ENCODE measurements at places on chromosomes 11 and 22.

DNA sequence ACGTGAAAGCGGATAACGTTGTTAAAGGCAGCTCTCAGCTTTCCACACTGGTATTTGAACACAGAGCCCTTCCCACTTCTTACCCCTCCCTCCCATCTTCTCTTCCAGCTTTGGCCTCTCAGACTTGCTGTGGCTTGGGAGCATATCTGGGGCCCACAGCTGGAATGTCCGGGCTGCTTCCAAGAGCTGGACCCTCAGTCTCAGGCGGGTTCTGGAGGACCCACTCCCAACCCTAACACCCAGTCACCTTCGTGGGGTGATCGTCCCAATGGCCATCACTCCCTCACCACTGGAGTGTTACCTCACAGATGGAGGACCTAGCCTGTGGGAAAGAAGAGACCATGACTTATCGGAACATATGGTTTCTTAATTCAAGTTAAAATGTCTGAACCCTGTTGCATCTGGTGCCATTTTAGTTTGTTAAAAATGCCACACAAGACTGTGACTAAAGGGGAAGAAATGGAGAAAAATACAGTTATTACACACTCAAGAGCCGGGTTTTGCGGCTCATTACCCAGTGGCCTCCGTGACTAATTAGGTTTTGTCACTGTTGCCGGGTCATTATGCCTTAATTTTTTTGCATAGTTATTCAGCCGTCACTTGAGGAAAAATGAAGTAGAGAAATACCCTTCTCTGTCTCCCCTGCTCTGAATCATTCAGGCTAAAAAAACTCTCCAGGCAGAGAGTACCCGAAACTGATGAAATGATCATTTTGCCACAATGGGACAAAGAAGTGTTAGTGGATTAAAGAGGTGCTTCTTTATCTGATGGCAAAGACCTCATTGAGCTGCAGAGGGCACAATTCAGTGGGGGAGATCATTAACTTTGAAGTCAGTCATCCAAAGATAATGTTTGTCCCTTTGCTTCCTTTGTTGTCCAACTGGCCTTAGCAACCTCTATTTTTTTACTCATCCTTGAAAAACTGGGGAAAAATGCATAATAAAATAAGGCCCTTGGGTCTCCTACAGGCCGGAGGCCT, 87.2 kb upstream of the HTATIP2 start:
- DNase-seq = no peak

- no peak for DNase-seq
Observed at GRCh38 chr11:15128621-15129020, 13.9 kb downstream of the INSC start.

- DNase-seq = no peak
Observed at GRCh38 chr22:19639610-19640135, 74.6 kb upstream of the SEPTIN5 start.

GRCh38 chr11:1750481-1750839, at the start of gene IFITM10:
TSS of gene IFITM10 (minus strand) at chr11:1750595. CDS start at chr11:1750442, 153 bp downstream.
- no peak for DNase-seq

DNA sequence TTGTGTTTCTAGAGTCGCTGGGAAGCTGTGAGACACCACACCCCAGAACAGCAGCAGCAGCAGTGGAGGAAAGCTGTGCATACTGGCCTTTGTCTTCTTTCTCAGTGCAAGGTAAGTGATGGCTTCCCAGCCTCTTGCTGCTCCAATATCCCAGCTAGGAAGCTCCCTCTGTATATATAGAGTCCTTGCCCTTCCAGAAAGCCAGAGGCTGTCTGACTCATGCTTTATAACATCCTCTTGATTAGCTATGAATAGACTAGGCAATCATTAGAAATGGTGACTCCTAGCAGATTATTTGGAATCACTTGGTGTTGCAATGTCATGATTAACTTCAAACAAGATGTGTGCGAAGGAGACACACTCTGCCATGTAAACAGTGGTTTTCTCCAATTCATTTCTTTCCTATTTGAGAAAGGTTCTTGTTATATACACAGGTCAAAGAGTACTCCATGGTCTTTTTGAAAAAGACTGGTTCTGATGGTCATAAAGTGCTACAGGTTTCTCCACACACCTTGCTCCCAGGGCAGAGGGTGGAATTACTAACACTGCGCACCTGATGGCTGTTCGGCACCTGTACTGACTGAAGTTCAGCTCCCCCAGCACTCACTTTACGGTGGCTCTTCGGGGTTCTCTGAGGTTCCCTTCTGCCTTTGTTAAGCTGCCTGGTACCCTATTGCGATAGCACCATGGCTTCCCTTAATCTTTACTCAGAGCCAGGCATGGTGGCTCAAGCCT, at the start of gene MMP1:
Gene MMP1 (minus strand): TSS at position 149 of the 735 bp plus-strand sequence. CDS start 68 bp downstream, at position 81.
- DNase-seq = no peak

- DNase-seq = no peak
Observed at GRCh38 chr11:10695833-10696232, 2.3 kb upstream of the IRAG1 start.

- no peak for DNase-seq
Observed at GRCh38 chr22:47439643-47440265, 677.3 kb downstream of the TBC1D22A start.

DNA sequence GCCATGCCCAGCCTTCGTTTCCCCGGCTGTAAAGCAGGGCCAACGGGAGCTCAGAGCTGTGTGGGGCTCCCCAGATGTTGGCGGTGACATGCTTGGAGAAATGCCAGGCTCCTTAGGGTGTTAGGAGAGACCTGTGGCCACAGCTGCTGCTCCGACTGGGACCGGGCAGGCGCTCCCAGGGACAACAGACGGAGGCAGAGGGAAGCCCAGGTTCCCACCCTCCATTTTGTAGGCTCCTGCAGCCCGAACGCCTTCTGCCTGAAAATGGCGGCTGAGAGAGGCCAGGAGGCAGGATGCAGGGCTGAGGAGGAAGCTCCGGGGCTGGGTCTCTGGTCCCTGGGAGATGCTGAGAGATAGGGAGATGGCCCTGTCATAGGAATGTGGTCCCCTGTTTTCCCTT, 10.0 kb downstream of the CD6 start:
- DNase-seq = no peak

DNA sequence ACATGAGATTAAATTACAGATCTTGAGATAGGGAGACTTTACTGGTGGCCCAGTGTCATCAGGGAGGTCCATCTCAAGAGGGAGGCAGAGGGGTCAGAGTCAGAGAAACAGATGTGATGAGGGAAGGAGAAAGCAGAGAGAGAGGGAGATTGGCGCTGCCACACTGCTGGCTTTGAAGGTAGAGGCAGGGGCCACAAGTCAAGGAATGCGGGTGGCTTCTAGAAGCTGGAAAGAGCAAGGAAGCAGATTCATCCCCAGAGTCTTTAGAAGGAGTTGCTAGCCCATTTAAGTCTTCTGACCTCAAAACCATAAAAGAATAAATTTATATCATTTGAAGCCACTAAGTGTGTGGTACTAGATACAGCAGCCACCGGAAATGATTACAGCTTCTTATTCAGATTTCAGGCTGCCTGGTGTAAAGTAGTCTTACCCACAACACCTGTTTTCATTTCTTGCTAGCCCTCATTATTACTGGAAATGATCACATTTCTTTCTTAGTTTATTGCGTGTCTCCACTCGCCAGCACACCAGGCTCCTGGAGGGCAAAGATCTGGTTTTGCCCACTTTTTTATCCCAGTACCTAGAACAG, 12.6 kb upstream of the SERPINH1 start:
- no peak for DNase-seq

- no peak for DNase-seq
Observed at GRCh38 chr11:704781-705645, 1.0 kb upstream of the EPS8L2 start.

- no peak for DNase-seq
Observed at GRCh38 chr22:27843441-27843840, 41.9 kb upstream of the MN1 start.

DNA sequence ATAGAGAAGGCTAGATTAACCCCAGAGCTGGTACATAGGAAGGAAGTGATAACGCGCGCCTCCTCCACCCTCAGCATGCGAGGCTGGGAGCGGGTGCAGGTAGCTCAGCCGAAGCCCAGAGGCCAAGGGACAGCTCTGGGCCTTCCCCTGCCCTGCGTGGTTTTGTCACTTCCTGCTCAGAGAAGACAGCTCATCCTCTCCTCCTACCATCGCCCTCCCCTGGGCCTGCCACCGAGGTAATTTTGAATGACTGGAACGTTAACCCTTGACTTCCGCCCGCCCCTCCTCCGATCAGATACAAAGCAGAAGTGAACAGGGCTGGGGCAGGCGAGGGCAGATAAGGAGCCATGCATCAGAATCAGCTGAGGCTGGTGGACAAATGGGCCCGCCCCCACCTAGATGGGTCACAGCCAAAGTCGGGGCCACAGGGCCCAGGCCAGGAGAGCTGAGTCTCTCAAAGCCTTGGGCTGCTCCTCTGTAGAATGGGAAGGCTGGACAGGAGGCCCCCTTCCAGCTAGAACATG, 1.6 kb downstream of the RAC2 start:
- peak; percentile 94 for DNase-seq

- DNase-seq = no peak
Observed at GRCh38 chr11:79397252-79397651, 43.6 kb downstream of the TENM4 start.

DNA sequence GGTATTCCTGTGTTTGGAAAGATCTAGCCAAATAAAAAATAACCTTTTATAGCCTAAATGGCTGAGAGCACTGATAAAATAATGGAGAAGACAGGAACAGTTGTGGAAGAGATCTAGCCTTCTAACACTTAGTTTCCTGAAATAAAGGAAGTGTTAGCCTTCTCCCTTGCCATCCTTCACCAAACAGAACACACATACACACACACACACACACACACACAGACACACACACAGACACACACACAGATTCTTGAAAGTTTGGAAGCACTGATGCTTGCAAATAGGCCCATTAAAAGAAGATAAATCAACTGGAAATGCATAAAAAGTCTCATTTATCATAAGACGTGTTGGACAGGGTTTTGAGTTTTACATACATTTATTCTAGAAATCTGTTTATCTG, 37.5 kb downstream of the KIRREL3 start:
- DNase-seq = no peak

DNA sequence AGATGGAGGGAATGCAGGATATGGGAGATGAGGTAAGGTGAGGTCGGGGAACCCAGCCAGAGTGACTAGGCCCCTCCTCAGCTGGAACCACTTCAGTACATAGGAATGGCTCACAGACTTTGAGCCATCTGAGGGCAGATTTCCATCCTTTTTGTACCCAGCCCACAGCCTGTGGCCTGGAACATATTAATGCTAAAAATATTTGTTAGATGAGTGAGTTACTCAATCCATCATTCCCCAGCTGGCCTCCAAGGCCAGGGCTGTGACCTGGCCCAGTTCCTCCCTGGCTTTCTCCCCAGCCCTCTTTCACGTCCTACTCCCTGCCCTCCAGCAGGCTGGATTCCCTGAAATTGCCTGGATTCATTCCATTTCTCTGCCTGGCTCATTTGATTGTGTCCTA, 57.2 kb upstream of the PRDM11 start:
- no peak for DNase-seq

DNA sequence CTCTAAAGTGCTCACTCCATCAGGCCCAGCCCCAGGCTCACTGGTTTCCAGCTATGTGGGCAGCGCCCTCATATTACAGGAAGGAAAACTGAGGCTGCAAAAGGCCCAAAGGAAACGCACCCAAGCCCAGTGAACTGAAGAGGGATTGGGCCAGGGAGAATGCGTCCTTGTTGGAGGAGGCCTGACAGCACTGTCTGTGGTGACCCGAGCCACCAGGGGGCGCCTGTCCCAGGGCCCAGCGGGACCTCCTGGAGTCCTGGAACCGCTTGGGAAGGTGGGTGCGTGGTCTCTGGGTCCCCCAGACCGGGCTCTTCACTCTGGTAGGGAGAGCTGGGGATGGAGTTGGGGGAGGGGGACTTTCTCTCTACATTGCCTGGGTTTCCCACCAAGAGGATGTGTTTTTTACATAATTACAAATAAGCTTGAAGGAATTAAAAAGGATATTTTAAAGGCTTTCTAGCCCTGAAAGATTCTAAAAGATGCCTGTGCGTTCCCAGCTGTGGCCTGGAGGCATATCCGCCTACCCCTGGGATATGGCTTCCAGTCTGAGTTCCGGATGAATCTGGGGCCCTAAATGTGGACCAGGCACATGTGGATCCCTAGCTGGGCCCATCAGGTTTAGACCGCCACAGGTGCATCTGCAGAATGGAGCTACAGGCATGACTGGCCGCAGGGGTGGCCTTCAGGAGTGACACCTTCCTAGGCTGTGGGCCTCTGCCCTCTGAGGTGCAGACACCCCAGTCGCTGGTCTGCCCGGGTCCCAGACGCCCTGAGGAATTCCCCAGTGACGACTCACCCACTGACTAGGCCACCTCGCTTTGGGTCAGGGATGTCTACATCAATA, 4.2 kb downstream of the SPI1 start:
- DNase-seq = peak; percentile 89

DNA sequence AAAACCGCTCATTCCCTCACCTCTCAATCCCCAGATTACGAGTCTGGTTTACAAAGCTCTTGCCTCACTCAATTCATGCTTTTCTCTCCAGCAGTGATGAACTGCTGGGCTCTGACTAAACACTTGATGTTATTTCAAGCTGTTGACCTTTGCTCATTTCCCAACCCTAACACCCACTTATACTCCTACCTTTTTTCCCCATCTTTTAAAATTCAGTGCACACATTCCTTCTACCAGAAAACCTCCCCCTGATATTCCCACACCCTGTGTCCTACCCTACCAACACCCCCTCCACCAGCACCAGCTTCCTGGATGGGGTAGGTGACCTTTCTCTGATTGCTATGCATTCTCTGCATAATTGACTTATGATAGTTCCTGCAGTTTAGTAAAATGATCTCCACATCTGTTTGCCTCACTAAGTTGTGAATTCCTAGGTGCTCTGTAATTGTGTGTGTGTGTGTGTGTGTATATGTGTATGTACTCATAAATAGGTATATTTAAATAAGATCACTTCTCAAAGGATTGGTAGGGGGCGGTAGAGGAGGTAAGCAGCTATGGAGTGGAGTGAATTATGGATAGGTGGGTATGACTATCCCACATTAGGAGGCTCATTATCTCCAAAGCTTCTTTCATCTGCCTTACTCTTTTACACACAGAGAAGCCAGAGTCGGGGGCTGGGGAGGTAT, 842 bp downstream of the HEPACAM start:
- peak; percentile 47 for DNase-seq

DNA sequence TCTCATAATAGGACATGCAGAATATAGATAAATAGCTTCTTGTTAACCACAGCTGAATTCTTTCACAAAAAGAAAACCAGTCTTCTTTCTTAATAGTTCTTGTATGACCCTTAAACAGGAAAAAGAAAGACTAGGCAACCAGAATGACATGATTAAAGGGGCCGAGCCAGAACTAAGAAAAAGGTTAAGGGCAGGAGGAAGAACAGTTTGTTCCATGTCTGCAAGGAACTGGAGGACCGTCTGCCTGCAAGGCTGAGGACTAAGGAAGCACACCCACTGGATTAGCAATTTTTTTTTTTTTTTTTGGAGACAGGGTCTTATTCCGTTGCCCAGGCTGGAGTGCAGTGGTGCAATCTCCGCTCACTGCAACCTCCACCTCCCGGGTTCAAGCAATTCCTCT, 26.0 kb upstream of the TMPRSS5 start:
- no peak for DNase-seq

- no peak for DNase-seq
Observed at GRCh38 chr11:38672445-38672844, 2074.4 kb upstream of the RAG2 start.

DNA sequence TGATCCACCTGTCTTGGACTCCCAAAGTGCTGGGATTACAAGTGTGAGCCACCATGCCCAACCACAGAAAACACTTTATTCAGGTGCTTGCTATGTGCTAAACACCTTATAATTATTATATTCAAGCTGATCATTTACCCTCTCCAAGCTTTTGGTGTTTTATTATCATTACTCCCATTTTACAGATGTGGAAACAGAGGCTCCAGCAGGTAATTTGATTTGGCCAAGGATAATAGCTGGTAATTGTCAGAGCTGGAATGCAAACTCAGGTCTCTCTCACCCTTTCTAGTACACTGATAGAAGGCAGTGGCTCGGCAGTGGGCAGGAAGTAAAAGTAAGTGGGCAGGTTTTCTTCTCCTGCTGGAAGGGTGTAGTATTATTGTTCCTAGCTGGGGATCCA, 3.8 kb upstream of the TPST2 start:
- DNase-seq = no peak
